ENCODE measurements at places on chromosomes 3 and 15.
A peak's percentile ranks its signal among the peaks of the same experiment; 100 is the strongest.

- no peak for DNase-seq
Observed at GRCh38 chr15:70049701-70050301, 47.9 kb downstream of the TLE3 start.

DNA sequence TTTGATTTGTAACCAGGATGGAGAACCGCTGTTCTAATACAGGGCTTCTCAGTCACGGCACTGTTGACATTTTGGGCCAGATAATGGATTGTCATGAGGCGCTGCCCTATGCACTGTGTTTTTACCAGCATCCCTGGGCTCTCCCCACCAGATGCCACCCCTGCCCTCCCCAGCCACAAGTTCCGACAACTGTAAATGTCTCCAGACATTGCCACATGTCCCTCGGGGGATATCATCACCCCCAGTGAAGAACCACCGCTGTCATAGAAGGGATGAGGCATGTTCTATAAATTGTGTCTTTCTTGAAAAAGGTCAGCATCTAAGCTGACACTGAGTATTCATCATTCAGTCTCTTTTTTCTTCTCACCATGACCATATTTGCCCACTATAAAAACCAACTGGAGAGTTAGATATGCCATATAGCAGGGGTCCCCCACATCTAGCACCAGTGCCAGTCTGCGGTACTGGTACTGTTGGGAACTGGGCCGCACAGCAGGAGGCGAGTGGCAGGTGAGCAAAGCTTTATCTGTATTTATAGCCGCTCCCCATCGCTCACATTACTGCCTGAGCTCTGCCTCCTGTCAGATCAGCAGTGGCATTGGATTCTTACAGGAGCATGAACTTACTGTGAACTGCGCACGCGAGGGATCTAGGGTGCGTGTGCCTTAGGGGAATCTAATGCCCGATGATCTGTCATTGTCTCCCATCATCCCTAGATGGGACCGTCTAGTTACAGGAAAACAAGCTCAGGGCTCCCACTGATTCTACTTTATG is 260.5 kb upstream of the ST8SIA2 start:
- no peak for DNase-seq

DNA sequence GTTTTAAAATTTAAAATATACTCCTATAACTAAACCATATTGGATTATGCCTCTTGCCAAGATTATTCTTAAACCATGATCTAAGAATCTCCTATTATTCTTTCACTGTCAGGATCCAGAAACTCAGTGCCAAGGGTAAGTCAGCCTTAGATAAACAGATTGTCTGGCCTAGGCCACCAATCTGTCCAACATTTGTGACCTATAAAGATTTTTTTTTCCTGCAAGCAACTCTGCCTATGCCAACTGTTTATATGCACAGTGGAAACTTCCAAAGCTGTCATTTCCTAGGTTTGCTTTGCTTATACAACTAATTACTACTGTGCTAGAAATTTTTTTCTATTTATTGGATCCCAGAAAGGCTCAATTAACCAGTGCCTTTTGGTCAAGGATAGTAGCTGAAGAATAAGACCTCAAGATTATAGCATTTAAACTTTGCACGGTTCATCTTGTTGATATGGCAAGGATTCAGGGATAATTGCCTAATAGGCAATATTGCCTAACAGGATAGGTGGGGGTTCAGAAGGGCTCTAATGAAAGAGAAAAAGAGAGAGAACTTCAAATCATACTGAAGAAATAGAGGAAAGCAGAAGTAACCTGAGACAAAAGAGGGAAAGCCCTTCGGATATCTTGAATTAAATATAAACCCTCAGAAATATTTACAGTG is 22.8 kb downstream of the GAP43 start:
- DNase-seq = no peak

GRCh38 chr15:66742286-66742685 is 40.2 kb downstream of the SMAD6 start:
- no peak for DNase-seq

DNA sequence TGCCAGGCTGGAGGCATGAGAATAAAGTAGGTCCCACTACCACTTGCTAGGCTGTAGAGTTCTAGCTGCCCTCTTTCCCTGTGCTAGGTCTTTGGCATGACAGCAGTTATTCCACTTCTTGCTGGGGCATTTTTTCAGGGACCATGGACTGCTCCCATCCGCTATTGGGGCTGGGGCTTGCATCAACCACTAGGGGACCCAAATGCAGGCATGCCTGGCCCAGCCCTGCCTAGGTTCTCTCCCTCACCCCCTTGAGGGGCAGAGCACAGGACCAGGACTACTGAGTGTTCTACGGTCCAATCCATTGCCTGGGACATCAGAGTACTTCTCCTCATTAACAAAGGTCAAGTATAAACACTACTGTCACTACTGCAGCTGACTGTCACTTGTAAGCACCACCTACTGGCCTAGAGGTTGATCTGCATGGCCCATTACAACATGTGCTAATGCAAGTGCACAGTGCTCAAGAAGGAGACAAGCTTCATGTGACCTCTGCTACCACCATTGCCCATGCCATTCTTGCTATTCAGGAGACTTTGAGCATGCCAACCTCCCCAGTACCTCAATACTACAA is 270.5 kb downstream of the MBNL1 start:
- DNase-seq = no peak

DNA sequence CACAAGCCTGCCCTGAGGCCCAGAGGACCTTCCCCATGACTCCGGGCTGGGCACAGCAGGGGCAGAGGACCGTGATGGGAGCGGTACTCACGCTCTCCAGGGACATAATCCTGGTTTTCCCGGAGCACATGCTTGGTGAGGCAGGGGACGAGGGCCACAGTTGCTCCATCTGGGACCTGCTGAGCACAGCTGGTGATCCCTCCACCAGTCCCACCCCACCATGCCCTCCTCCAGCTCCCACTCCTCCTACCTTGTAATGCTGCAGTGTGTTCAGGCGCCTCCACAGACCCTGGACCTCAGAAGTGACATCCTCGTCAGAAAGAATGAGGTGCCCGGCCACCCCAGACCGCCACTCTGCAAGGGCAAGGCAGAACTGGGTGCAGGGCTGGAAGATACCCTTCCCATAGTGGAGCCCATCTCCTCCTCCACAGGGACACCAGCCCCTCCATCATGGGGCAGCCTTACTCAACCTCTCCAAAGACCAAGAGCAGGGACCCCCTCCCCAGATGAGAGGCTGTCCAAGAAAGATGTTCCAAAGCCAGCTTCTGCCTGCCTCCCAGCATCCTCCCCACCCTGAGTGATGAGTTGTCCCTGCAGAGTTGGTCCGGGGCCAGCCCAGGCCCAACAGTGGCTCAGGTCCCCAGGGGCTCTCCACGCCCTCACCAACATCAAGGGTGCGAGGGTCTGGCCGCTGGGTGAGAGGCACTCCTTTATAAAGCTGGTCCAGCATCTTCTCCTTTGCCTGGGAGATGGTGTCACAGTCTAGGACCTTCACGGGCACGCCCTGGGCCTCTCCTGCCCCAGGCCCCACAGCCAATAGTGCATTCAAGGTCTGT is 19.5 kb downstream of the PLXNB1 start:
- no peak for DNase-seq

DNA sequence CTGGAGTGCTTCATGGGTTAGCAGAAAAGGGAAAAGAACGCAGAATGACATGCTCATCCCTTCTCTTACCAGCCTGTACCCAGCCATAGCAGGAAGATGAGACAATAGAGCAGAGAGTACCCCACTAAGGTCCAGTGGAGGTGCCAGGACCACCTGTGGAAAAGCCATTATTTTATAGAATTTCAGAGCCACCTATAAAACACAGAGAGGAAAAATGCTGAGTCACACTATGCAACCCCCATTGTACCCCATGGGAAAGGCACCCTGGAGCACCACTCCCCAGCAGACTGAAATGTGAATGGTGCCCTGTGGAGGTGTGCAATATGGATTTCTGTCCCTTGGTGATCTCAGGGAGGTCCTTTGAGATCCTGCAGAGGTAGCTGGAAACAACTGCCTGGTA is 97.2 kb downstream of the HES1 start:
- no peak for DNase-seq

- DNase-seq = no peak
Observed at GRCh38 chr3:57065588-57065987, 5.1 kb downstream of the SPATA12 start.

DNA sequence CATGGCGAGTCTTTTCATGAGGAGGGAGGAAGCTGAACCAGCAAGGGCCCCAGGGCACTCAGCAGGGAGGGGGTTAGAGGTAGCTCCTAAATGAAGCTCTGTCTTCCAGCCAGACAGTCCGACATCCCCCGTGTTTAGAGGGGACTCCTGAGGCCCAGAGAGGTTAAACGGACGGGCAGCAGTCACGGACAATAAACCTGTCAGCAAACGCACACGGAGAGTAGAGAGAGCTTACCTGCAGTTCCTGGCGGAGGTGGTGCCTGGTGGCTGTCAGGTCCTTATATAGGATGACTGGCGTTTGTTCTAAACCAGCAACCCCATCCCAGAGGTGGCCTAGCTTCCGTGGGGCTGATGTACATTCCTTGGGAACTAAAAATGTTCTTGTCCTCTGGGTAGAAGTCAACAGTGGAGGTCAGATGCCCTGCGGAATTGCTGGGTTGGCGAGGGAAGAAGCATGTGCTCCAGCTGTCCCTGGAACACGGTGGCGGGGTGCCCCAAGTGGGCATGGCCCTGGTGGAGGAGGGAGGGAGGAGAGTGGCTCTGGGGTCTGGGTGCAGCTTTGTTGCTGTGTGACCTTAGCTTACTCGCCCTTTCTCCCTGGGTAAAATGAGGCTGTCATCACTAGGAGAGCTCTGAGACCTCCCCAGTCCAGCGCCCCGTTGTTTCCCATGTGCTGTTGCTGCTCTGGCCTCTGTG is 2.1 kb downstream of the GHRL start:
- no peak for DNase-seq

- no peak for DNase-seq
Observed at GRCh38 chr3:141368062-141368924, at the start of gene ZBTB38. Gene ZBTB38, plus strand, starts transcription at chr3:141368504. Its CDS starts 73,885 bp downstream, at chr3:141442389.

DNA sequence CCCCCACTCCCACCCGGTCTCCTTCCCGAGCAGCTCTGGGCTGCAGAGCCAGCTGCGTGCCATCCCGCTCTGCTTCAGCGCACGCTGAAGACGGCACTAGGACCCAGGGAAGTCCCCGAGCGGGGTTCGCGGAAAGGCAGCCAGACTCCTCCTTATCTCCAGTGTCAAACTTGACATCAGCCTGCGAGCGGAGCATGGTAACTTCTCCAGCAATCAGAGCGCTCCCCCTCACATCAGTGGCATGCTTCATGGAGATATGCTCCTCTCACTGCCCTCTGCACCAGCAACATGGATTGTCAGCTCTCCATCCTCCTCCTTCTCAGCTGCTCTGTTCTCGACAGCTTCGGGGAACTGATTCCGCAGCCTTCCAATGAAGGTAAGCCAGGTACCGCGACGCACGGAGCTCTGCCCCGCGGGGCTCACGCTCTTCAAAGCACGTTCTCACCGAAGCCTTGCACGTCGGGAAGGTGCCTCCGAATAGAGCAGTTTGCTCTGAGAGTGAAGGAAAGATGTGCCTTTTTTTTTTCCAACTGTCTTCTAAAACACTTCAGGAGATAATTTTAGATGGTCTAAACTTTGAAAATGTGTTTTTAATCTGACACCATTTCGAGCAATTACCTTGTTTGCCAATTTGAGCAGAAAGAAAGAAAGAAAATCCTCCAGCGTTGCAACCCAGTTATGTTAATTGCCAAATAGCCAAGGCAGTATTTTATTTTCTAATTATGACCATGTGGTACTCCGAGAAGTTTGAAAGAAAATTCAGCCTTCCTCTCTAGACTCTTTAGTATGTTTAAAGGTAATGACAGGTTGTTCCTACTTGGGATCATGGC is at the start of gene EPHA3:
Gene EPHA3 (plus strand): TSS at position 161 of the 830 bp plus-strand sequence. CDS start 128 bp downstream, at position 289.
- peak; percentile 96 for DNase-seq

DNA sequence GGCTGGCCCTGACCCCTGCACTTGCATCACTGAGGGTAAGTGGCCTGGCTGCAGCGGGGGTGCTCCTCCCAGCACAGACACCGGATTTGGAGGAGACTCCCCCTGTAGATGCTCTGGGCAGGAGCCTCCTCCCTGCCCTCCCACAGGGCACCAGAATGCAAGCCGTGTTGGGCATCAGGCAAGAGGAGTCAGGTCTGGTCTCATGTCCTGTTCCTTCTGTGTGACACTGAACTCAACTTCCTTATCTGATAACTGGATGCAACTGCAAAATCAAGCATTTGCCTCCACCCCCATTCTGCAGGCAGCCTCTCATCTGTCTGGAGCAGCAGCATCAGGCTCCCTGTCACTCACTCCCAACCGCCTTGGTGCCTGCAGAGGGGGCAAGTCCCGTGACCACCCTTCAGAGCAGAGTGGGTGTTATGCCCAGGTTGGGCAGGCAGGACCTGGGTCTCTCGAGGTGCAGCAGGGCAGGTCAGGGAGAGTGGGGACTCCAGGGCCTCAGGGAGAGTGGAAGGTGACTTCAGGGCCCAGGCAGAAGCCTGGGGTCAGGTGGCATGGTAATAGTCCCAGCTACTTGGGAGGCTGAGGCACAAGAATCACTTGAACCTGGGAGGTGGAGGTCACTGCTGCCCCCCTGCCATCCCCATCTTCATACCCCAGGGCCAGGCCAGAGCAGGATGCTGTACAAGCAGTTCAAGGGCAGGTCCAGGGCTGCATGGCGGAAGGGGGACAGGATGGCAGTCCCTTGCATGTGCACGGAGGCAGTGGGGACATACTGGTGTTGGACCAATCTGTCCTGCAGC is 10.5 kb upstream of the RPL29 start:
- DNase-seq = no peak

DNA sequence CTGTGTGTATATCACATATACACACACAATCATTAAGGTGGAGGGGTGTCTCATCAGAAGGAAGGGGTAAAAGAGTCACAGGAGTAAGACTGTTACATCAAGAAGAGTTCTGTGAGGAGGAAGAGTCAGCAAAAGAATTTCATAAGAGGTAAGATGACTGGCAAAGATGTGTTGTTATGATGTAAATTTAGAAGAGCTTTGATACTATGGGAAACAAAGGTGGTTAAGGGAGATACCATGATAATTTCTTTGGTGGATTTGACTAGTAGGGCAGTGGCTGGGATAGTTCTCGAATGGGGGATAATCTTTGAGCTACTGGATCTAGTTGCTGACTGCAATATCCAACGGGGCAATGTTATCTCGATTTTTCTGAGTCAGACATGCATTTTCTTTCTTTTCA is 61.6 kb downstream of the STAG1 start:
- DNase-seq = no peak

DNA sequence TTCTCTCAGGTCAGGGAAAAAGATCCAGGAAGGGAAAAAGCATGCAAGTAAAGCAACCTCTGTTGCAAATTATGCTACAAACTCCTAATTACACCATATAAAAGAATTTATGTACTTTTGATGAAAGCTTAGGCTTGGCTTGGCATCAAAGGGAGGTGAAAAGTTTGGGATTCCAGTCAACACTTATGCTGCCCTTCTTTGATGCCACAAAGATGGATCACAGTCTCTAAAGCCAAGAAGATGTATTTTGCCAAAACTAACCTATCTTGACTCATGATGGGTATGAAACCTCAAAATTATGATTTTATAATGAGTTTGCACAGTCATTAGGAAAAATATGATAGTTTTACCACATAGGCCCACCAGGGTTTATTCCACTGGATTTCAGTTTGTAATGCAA is 101.0 kb upstream of the CCDC80 start:
- DNase-seq = no peak

GRCh38 chr3:14431917-14432834 is 29.8 kb downstream of the SLC6A6 start:
- DNase-seq = peak; percentile 43

- no peak for DNase-seq
Observed at GRCh38 chr15:31489281-31489680, 162.6 kb downstream of the KLF13 start.
